SJCRH30 (cell line): ENCODE measurements at places on chromosomes 5 and 9. TPM values are rescaled to one million over a fixed set of nuclear protein-coding genes. Genes with fewer than 3 reads are reported as not detected.

Gene DDX4
- not detected in 2 replicates for total RNA-seq

Gene TSSK1B
- 0.08 TPM in 1 of 2 replicates, not detected in the other for total RNA-seq

Gene CDKN2A
- 107 and 128 TPM in 2 replicates for total RNA-seq

Gene PCDHB4
- 0.25 and 0.42 TPM in 2 replicates for total RNA-seq

GRCh38 chr9:98989036-98990000, 45.6 kb downstream of the COL15A1 start:
- peak overlapping the region; percentile 50 for H3K27ac ChIP-seq
- no peak overlapping the region for H3K4me3 ChIP-seq
- H3K27me3 ChIP-seq, result no peaks in the 10 kb centered on the region
- H3K36me3 ChIP-seq, result no peaks in the 10 kb centered on the region
- peaks cover 21% of the 10 kb centered on the region for H3K4me1 ChIP-seq

- H3K27ac ChIP-seq, result no peak overlapping the region
- no peaks in the 10 kb centered on the region for H3K36me3 ChIP-seq
- H3K4me3 ChIP-seq, result no peak overlapping the region
- no peaks in the 10 kb centered on the region for H3K4me1 ChIP-seq
- DNase-seq, result no peak
- H3K27me3 ChIP-seq, result no peaks in the 10 kb centered on the region
Measured at GRCh38 chr5:67222243-67223025, 25.8 kb upstream of the CD180 start.

- H3K4me1 ChIP-seq, result no peaks in the 10 kb centered on the region
- H3K27ac ChIP-seq, result no peak overlapping the region
- DNase-seq, result no peak
- H3K4me3 ChIP-seq, result no peak overlapping the region
- H3K36me3 ChIP-seq, result no peaks in the 10 kb centered on the region
- H3K27me3 ChIP-seq, result no peaks in the 10 kb centered on the region
Measured at GRCh38 chr5:5026409-5026785, 113.7 kb upstream of the ADAMTS16 start.

- no peaks in the 10 kb centered on the region for H3K36me3 ChIP-seq
- DNase-seq, result no peak
- no peaks in the 10 kb centered on the region for H3K4me1 ChIP-seq
- no peak overlapping the region for H3K4me3 ChIP-seq
- no peak overlapping the region for H3K27ac ChIP-seq
- H3K27me3 ChIP-seq, result no peaks in the 10 kb centered on the region
Measured at GRCh38 chr9:859251-859650, 17.8 kb downstream of the DMRT1 start.

DNA sequence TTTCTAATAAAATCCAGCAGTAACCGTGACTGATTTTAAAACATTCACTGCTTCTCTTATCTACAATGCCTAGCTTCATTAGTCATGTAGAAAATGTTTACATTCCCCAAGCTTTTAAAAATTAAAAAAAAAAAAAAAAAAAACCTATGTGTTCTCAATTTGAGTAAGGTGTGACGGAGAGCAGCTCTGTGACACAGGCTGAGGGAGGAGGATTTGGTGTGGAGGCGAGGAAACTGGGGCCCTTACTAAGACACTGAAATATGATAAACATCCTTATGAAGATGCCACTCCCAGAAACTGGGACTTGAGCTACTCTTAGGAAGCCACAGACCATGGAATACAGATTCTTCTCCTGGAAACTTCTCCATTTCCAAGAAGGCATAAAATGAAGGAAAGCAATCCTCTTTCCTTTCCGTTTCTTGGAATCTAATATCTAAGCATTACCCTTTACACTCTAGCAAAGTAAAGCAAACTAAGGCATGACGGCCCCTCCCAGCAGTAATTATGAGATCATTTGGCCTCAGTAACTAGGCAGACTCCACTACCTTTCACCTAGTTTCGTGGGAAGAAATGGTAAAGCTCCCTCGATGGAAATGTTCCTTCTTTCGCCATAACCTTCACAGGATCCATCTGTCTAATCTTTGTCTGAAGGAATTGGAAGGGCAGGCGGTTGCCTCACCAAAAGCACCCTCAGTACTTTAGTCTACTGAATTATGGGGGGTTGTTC, 23.5 kb downstream of the GRAMD2B start:
- no peaks in the 10 kb centered on the region for H3K27me3 ChIP-seq
- DNase-seq, result peak; percentile 64
- no peak overlapping the region for H3K4me3 ChIP-seq
- H3K4me1 ChIP-seq, result peaks cover 50% of the 10 kb centered on the region
- H3K36me3 ChIP-seq, result no peaks in the 10 kb centered on the region

- no peaks in the 10 kb centered on the region for H3K27me3 ChIP-seq
- no peak overlapping the region for H3K4me3 ChIP-seq
- DNase-seq, result peak; percentile 46
- no peak overlapping the region for H3K27ac ChIP-seq
- peaks cover 22% of the 10 kb centered on the region for H3K36me3 ChIP-seq
- H3K4me1 ChIP-seq, result peaks cover 4% of the 10 kb centered on the region; the same call in 1 of the 2 replicates
Measured at GRCh38 chr9:110142868-110143481, 65.0 kb downstream of the C9orf152 start.

DNA sequence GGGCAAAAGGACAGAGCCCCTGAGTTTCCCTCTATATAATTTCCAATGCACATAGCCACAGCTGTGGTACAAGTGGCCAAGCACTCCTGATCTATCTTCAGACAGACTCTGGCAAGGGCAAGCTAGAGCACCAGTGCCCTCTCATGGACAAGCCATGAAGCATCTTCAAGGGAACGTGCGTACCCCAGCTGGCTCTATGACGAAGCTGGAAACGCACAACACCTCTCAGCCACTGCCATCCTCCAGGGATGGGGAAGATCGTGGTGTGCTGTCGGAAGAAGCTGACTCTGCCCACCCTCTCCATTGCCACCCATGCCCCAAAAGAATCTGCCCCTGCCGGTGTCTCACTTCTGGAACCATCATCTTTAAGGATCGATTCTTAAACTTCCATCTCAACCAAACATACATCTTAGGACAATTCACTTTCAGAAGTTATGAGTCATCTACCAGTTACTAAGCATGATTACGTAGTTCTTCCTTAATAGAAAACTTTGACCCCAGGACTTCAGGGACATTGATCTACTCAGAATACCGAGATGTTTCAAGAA, 482.9 kb downstream of the AGTPBP1 start:
- H3K27me3 ChIP-seq, result no peaks in the 10 kb centered on the region
- H3K4me3 ChIP-seq, result no peak overlapping the region
- H3K27ac ChIP-seq, result no peak overlapping the region
- no peaks in the 10 kb centered on the region for H3K36me3 ChIP-seq

DNA sequence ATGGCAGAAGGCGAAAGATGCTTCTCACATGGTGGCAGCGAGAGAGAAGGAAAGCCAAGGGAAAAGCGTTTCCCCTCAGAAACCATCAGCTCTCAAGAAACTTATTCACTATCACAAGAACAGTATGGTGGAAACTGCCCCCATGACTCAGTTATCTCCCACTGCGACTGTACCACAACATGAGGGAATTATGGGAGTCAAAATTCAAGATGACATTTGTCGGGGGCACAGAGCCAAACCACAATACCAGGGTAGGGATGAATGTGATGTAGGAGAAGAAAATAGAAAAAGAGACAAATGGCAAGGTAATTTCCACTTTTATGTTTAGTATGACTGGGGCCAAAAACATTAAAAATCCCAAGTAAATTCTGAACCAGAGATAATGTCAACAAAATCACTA, 216.8 kb downstream of the TRIM36 start:
- H3K27ac ChIP-seq, result no peak overlapping the region
- peak; percentile 17 for DNase-seq
- H3K36me3 ChIP-seq, result no peaks in the 10 kb centered on the region
- H3K4me3 ChIP-seq, result no peak overlapping the region
- no peaks in the 10 kb centered on the region for H3K4me1 ChIP-seq

DNA sequence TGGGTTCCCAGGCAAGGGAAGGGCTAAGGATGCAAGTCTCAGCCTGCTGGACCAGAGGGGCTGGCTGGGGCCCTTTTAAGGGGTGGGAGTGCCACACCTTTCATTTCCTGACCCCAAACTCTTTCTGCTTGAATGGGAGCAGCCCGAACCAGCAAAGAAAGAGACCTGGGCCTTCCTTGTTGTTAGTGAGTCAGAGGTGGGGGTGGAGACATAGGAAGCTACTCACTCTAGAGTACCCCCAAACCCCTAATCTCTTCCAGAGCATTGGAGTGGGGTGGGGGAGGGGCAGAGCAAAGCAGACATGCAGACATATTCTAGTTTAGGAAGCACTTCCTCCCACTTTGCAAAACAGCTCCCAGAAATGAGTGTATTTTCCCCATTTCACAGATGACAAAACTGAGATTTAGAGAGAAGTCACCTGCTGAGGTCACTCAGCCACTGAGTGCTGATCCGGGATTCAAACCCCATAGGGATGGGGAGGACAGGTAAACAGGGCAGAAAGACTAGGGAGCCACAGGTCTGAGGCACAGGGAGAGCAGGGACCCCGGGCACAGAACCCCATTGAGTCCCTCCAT, 6.0 kb upstream of the AQP3 start:
- H3K36me3 ChIP-seq, result no peaks in the 10 kb centered on the region
- H3K27ac ChIP-seq, result no peak overlapping the region
- no peak for DNase-seq
- H3K27me3 ChIP-seq, result no peaks in the 10 kb centered on the region
- peaks cover 7% of the 10 kb centered on the region; the same call in 1 of the 2 replicates for H3K4me1 ChIP-seq

- H3K36me3 ChIP-seq, result no peaks in the 10 kb centered on the region; the same call in 1 of the 2 replicates
- no peak for DNase-seq
- no peak overlapping the region for H3K4me3 ChIP-seq
- no peak overlapping the region for H3K27ac ChIP-seq
- H3K4me1 ChIP-seq, result no peaks in the 10 kb centered on the region
Measured at GRCh38 chr9:116821633-116822229, 134.6 kb downstream of the TRIM32 start.

DNA sequence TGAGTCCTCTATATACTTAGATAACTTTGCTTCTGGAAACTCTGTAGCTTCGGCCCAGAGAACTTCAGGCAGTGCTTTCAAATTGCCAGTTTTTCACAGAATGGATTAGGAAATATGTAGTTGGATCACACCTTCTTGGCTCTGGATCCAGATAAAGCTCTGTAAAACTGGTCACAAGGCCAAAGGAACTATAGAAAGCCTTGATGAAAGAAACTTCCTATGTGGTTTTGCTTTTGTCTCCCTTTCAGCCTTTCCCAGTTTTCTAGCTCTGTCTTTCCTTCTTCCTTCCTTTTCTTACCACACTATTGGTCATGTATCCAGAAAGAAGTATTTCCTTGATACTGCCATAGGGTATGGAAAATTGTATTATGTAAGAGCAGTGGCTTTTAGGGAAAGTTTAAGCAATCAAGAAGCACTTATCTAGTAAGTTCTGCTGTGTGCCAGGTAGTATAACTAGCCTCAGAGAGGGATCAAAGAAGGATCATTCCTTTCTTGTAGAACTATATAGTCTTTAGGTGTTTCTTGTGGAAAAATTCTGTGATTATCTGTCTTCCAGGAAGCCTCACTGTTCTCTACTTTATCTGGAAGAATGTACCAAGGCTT, 6.3 kb downstream of the GPR21 start:
- H3K27ac ChIP-seq, result no peak overlapping the region
- DNase-seq, result no peak
- H3K27me3 ChIP-seq, result no peaks in the 10 kb centered on the region
- peaks cover 34% of the 10 kb centered on the region for H3K36me3 ChIP-seq
- H3K4me1 ChIP-seq, result peaks cover 4% of the 10 kb centered on the region; the same call in 1 of the 2 replicates
